Ovary (tissue), 10 donors: ENCODE measurements at places on chromosomes 4 and X. TPM values are rescaled to one million over a fixed set of nuclear protein-coding genes. Genes with fewer than 3 reads are reported as not detected.

The CITED1 gene
- total RNA-seq, result not detected

The ERVMER34-1 gene
- 3.7 TPM for total RNA-seq

The BST1 gene
- 9.8 TPM for total RNA-seq

The VCX3B gene
- total RNA-seq, result not detected

The AGA gene
- total RNA-seq, result 12.2 TPM

The FAM184B gene
- total RNA-seq, result not detected

The FREM3 gene
- not detected for total RNA-seq

The FAM47E gene
- total RNA-seq, result 0.08 TPM

The TMEM156 gene
- total RNA-seq, result not detected

The VCX gene
- not detected for total RNA-seq
